ENCODE measurements at places on chromosomes 13 and 19. TPM values are rescaled to one million over a fixed set of nuclear protein-coding genes. Genes with fewer than 3 reads are reported as not detected.

LIPE gene
- total RNA-seq, result 8.6 TPM

NLRP4 gene
- not detected for total RNA-seq

DMAC2 gene
- 27.7 TPM for total RNA-seq

ZSCAN5B gene
- total RNA-seq, result not detected

ZNF772 gene
- 9.9 TPM for total RNA-seq

FAM124A gene
- total RNA-seq, result 0.12 TPM

LRRC63 gene
- total RNA-seq, result not detected

CHAMP1 gene
- total RNA-seq, result 33.4 TPM

DNA sequence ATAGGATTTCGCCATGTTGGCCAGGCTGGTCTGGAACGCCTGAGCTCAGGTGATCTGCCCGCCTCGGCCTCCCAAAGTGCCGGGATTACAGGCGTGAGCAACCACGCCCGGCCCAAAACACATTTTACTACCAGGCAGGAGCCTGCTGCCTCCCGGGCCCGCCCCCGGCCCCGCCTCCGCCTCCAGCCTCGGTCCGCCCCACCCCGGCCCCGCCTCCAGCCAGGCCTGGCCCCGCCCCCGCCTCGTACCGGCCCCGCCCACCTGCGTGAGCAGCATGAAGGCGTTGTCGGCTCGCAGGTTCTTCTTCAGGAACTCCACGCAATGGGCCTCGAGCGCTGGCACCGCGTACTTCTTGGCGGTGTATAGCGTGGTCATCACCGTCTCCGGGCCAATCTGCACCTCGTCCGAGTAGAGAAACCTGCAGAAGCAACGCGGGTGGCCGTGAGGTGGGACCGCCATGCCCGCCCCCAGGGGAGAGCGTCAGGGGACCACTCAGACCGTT lies 22.7 kb downstream of the BTBD2 start:
- peak; percentile 13 for DNase-seq

- DNase-seq, result no peak
These were observed 787.7 kb downstream of the UQCRFS1 start for GRCh38 chr19:28425046-28425931.

- DNase-seq, result no peak
These were observed 4.5 kb upstream of the ZNF175 start for GRCh38 chr19:51566489-51567100.

- DNase-seq, result peak; percentile 65
These were observed 1.6 kb upstream of the TNNI3 start for GRCh38 chr19:55158848-55159749.

- no peak for DNase-seq
These were observed 281.8 kb downstream of the DLEU7 start for GRCh38 chr13:50561739-50562138.

DNA sequence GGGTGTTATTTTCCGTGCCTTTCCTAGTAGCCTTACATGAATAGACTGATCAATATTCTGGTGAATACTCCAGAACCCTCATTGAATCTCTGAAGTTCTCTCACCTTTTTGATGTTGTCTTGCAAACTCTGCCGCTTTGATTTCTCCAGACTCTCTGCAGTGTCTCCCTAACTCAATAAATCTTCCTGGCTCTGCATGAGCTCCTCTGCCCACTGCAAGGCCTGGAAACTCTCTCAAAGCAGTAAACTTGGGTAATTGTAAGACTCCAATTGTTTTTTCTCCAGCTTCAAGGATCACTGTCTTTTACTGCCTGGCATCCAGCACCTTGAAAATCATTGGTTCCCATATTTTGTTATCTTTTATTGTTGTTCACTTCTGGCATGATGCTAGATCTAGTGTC lies 198.4 kb downstream of the GPC5 start:
- DNase-seq, result no peak

- peak; percentile 91 for DNase-seq
These were observed at the start of gene CEBPG for GRCh38 chr19:33373453-33374235. CEBPG (plus strand) TSS chr19:33373709; CDS start chr19:33379240, 5,531 bp downstream.

DNA sequence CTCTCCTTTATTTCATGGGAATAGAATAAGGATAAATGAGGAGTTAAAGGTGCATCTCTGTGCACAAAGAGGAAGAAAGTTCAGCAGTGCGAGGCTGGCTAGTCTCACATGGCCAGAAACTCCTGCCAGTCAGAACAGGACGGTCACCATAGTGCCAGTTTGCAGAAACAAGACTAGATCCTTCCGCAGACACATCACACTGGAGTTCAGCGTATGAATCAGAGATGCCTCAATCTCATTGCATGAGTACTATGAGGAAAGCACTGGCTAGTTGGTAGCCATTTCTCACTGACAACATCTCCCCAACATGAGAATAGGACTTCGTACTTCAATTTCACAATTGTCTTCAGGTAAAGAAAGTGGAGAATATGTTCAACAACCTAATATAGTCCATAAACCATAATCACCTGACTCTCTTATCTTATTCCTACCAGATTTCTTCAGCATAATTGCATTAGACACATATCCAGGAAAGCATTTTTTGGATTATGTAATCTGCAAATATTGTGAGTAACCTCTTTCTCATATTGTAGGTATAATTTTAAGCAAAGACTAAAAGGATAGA lies 34.9 kb downstream of the RXFP2 start:
- no peak for DNase-seq

DNA sequence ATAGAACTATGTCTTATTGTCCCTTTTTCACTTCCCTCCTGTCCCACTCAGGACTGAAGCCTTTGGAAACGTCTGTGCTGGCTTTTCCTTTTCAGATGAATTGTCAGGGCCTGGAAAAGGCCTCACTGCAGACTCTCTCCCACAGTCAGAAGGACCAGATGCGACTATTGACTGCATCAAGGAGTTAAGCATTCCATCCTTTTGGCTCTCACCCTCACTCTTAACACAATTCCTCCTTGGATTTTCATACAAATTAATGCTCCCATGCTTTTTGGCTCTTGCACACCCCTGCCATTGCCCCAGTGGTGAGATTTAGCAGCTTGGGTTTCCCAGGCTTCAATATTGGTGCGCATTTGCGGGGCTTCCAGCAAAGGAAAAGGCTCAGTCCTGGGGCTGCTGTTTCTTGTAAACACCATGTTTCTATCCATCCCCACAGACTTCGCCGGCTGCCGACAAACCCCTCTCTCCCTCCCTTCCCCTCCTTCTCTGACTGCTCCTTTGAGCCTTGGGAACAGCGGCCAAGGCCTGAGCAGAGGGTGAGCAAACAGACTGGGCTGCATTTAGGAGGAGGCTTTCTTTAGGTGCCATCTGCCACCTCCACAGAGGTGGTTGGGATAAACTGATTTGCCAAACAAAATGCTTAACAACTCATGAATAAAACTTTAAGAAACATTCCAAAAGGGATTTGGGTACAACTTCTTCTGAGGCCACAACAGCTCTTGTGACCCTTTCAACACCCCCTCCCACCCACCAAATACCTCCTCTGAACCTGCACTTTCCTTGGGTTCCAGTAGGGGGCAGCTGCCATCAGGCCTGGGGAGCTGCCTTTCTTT lies 48.6 kb upstream of the PCDH8 start:
- DNase-seq, result peak; percentile 30

DNA sequence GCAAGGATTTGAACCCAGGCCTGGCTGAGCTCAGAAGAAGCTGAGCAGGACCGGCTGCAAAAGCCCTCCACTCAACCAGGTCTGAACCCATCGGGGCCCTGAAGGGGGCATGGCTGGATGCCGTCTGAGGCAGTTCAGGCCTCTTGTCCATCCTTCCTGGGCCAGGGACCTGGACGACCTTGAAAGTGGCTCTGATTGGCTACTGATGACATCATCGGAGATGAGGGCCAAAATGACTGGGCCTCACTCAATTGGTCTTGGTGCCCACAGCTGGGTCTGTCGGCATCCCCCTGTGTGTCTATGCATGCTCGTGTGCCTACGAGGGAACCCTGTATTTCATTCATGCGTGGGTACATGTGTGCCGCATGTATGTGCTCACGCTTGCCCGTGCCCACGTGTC lies 71.8 kb downstream of the PTPRS start:
- DNase-seq, result no peak

- DNase-seq, result peak; percentile 85
These were observed 24.9 kb upstream of the HNRNPA1L2 start for GRCh38 chr13:52617070-52618060.

GRCh38 chr19:56142087-56142787 lies 1.1 kb downstream of the ZNF444 start:
- DNase-seq, result no peak

- peak; percentile 55 for DNase-seq
These were observed 135.1 kb upstream of the FRY start for GRCh38 chr13:31896427-31896826.

GRCh38 chr13:100476963-100477362 lies 111.6 kb downstream of the GGACT start:
- DNase-seq, result no peak

GRCh38 chr19:7744199-7744786 lies 3.0 kb downstream of the CD209 start:
- no peak for DNase-seq

GRCh38 chr19:3274942-3275582 lies 50.6 kb downstream of the CELF5 start:
- no peak for DNase-seq

DNA sequence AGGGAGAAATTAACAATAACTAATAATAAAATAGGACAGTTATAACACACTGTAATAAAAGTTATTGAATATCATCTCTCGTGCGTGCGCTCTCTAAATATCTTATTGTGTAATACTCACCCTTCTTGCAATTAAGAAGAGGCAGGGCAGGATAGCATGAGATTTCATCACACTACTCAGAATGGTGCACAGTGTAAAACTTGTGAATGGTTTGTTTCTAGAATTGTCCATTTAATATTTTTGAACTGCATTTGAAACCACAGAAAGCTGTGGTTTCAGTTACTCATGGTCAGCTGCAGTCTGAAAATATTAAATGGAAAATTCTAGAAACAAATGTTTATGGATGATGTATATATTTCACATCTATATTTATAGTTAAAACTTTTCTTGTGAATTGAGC lies 161.1 kb downstream of the DCT start:
- DNase-seq, result no peak

DNA sequence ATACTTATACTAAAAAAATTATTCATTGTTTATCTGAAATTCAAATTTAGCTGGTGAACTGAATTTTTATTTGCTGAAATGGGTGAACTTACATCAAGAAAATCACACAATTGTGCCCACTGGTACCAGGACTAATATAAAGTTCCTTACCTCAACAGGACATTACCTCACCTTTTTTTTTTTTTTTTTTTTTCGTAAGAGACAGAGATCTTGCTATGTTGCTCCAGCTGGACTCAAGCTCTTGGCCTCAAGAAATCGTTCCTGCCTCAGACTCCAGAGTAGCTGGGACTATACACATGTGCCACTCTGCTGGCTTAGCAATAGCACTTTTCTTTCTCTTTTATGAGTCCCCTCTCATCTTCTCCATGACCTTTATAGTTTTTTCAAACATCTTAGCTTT lies 22.5 kb upstream of the NDFIP2 start:
- DNase-seq, result no peak

DNA sequence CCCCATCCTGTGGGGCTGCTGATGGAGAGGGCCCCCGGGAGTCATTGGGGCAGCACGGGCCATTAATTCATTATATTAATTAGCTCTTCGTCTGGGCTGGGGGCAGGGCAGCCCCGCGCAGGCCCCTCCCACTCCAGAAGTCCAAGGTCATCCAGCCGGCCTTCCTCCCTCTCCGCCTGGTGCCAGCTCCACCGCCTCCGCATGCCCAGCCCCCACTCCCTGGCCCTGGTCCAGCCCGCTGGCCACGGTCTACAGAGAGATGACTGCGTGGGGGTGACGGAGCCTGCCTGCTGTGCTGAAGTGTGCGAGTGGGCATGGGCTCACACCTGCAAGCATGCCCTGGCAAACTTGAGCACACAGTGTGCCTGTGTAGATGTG lies 8.8 kb downstream of the IGLON5 start:
- DNase-seq, result no peak

DNA sequence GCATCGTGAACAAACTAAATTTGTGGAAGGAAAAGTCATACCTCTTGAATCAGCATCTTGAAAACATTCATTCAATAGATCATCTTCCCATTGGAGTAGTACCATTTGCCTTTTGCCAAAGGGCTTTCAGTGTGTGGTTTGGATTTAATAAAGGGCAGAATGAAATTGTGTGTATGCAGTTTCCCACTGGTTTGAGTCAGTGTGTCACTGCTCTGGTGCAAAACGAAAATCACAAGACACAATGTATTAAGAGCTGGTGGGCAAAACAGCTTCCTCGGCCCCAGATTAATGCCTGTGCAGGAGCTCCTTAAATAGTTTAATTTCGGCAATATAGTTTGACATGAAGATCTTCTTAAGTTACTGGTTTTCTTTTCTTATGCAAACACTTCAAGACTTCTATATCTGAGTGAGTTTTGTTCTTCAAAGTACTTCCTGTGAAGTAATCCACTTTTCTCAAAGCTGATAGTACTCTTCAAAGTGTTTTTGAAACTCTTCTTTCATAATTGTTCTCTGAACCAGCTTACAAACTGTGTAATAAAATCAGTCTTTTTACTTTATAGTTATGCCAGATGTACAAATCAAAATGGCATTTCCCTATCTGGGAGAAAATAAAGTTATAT lies 32.1 kb downstream of the RASL11A start:
- no peak for DNase-seq

DNA sequence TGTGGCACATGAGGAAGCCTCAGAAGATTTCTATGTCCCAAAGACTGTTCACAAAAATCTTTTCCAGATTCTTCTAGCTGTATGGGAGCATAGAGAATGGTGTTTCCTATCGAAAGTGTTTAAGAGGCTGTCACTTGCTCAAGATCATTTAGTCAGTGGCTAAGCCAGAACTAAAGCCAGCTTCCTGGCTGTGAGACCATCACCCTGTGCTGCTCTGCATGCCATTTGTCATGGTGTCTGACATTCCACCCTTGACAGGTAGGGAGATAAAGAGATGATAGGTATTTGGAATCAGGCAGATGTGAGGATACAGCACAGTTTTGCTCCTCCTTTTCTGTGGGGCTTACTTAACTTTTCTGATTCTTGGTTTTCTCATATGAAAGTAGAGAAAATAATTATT lies 177.3 kb downstream of the DNAJC15 start:
- no peak for DNase-seq

DNA sequence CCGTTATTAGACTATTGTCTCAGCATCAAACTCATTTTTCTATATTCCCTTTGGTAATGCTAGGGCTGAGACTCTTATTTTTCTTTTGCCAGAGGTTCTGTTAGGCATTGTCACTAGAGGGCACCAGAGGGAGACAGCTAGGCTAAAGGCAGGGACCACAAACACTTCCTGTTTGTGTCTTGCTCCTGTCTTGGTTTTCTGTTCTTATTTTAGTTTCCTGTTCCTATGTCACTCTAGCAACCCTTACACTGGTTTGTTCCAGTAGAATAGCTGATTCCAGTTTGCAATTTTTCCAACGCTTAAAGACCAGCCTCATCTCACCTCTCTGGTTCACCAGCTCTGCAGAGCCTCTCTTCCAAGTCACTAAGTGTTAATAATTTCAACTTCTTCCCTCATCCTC lies 772.0 kb downstream of the DIAPH3 start:
- peak; percentile 75 for DNase-seq

All from MCF 10A (cell line).